ENCODE measurements at places on chromosomes 3 and 15. TPM values are rescaled to one million over a fixed set of nuclear protein-coding genes. Genes with fewer than 3 reads are reported as not detected.
A peak's percentile ranks its signal among the peaks of the same experiment; 100 is the strongest.

Gene IL17RD
- total RNA-seq: 0.46 TPM

Gene FOXB1
- total RNA-seq: 0.06 TPM

GRCh38 chr3:108181172-108181571 lies 41.1 kb downstream of the IFT57 start:
- no peak for DNase-seq

GRCh38 chr3:32325927-32326326 lies 65.7 kb upstream of the CMTM7 start:
- no peak for DNase-seq

DNA sequence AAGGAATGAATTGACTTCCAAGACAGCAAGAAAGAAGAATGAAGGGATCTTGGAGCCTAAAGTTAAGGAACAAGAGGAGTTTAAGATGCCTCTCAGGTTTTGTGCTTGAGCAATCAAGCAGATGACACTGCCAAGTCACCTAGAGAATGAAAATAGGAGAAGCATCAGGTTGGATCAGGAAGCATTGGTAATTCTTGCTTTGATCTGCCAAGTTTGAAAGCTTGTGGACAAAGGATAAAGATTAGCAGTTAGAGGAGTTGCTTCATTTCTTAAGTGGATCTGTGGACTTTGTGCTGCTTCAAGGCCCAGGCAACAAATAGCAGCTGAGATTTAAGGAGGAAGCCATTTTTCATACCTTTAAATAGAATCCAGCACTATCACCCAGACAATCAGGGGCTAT lies 35.6 kb downstream of the FRMD5 start:
- DNase-seq: no peak

DNA sequence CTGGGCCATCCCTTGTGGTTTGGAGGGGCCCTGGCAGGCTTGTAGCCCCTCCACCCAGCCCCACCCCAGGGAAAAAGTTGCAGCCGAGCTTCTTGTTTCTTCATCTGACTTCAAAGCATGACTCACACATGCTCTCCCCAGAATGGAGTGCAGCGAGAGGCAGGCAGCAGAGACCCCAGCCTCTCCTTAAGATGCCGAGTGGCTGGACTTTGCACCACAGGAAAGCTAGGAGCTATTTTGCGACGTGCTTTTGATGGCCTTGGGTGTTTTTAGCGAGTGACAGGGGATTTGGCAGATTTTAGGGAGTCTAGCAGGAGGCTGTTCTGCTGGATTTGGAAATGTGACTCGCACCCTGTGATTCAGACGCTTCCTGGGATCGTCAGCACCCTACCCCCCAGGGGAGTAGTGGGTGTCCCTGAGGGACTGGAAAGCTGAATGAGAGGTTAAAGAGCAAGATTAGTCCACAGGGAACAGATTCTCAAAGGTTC lies 14.2 kb downstream of the BAHD1 start:
- DNase-seq: peak; percentile 35

DNA sequence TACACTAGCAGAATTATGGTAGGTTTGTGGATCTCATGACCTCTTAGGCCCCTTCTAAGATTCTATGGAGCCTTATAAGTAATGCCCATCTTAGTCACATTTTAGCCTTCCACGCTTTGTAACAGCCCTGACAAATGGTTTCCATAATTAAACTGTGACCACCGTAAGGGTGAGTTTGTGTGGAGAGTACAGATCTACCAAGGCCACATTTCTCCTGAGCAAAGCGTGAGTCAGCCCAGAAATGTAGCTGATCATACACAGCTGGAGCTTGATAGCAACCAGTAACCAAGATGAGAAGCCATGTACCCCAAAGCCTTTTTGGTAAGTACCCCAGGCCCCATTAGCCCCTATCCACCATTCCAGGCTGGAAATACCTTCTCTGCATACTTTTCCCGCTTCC lies 31.7 kb downstream of the CHAC1 start:
- DNase-seq: peak; percentile 60

Data from Daoy (cell line).